ENCODE measurements at places on chromosomes 4 and X.

- DNase-seq: no peak
Measured at GRCh38 chrX:47863187-47863586, 26.5 kb downstream of the ZNF81 start.

- DNase-seq: no peak
Measured at GRCh38 chrX:116009861-116010710, 160.5 kb upstream of the AGTR2 start.

DNA sequence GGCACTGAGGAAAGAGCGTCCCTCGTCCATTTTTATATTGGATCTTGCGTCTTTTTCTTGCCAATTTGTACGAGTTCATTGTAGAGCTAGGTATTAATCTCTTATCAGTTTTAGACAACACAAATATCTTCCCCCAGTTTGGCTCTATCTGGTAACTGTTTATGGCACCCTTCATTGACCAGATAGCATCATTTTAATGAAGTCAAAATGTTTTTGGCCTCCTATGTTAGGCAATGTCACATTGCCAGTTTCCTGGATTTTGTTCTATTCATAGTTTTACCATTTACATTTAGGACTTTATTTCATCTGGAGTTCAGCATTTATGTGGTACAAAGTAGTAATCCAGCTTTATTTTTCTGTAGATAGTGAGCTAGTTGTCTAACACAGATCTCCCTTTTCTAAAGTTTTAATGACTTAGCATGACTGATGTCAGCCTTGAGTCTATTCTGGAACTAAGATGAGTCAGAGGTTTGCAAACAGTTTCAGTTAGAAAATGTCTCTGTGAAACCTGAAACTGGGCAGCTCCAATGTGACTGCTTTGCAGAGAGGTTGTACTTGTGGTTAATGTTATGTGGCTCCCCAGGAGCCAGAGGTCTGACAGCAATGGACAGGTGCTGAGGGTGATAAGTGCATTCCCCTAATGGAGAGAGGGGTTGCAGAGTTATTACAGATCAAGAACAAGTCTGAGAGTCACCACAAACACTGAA is 5.3 kb upstream of the STBD1 start:
- no peak for DNase-seq

- DNase-seq: no peak
Measured at GRCh38 chr4:100208964-100209363, 18.7 kb upstream of the DDIT4L start.

DNA sequence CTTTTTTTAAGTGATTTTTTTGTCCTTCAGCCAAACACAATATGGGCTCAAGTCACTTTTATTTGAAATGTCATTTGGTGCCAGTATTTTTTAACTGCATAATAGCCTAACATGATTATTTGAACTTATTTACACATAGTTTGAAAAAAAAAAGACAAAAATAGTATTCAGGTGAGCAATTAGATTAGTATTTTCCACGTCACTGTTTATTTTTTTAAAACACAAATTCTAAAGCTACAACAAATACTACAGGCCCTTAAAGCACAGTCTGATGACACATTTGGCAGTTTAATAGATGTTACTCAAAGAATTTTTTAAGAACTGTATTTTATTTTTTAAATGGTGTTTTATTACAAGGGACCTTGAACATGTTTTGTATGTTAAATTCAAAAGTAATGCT is 62.1 kb downstream of the EDNRA start:
- DNase-seq: no peak

Measured in T-cell (primary cell).